ENCODE measurements at places on chromosomes 1 and 21.

DNA sequence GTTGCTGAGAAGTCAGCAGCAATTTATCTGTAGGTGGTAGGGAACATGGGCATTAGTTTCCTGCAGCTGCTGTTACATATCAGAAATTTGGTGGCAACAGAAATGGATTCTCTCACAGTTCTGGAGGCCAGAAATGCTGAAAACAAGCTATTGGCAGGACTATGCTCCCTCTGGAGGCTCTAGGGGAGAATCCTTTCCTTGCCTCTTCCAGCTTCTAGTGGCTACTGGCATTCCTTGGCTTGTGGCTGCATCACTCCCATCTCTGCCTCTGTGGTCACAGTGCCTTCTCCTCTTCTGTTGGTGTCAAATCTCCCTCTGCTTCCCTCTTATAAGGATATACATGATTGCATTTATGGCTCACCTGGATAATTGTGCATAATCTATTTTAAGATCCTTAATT, 2.5 kb upstream of the SFT2D2 start:
- no peak for DNase-seq

GRCh38 chr1:197127246-197127912, 19.1 kb downstream of the ASPM start:
- no peak for DNase-seq

DNA sequence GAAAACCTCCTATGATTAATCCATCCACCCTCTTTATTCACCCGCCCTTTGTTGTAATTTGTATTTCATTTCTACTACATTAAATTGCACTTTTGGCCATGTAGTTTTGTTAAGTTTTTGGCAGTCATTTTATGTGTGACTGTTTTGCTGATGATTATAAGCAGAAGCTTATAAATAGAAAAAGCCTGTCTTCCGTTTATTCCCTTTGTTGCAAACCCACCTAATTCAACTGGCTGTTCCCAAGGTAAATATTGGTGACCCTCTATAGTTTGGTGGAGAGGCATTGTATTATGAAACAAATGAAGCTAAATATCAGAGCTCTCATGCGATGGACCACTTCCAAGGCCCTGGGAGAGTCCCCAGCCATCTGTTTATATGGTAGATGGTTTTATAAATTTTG, 36.7 kb upstream of the IGSF3 start:
- no peak for DNase-seq

GRCh38 chr1:228911225-228912210, 176.2 kb downstream of the RHOU start:
- no peak for DNase-seq

DNA sequence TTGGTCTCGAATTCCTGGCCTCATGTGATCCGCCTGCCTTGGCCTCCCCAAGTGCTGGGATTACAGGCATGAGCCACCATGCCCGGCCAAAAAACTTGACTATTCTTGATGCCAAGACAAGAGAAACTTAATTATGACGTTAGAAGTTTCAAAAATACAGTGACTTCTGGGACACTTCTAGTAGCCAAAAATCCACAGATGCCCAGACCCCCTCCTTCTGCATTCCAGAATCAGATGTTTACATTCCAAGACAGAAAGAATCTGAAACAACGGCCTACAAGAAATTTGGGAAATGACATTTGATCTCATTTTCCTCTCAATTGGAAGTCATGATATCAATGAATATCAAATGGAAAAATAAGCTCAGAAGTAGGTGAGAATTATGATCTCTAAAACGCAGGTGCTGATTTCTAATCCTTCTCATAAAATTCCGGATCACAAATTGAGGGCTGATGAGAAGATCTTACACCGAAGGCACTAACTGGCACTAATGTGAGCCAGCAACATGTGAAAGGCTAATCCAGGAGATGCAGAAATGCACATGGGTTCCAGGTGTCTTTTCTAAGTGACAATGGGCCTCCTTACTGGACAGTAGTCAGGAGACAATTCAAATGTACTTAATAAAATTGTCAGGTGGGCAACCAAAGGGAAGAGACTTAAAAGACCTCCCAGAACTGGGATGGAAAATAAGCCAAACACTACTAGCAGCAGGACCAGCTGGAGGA, 5.5 kb downstream of the RAB29 start:
- DNase-seq: no peak

Measured in activated CD4-positive, alpha-beta T cell treated with anti-CD3 and anti-CD28 coated beads, Interleukin-2, Interleukin-4, amounts not matched to agents 100 ng/mL and 50 ng/mL, durations not matched to agents 16 hours and 8 hours (primary cell).